ENCODE measurements at places on chromosomes 16 and 17.

DNA sequence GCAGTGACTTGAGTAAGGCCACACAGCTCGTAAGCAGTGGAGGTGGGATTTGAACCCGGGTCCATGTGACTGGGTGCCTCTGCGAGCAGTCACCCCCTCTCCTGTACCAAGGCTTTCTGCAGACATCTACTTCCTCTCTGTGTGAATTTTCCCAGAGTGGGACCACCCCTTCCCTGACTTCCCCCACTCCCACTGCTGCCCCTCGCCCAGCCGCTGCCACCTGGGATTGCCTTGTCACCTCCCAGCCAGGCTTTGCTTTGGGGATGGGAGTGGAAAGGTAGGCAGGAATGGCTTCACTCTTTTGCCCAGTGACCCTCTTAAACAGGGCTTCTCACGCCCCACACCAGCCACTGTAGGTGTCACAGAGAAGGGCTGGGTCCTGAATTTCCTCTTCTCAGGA, 105.2 kb upstream of the SEC14L1 start:
- no peak for DNase-seq

GRCh38 chr16:63752347-63752746, 1369.5 kb downstream of the CDH11 start:
- DNase-seq = no peak

GRCh38 chr16:13148294-13148693, 246.9 kb downstream of the SHISA9 start:
- no peak for DNase-seq

GRCh38 chr17:80539022-80539641, 5.5 kb upstream of the RPTOR start:
- no peak for DNase-seq

- peak; percentile 82 for DNase-seq
These were observed 117.6 kb downstream of the VPS53 start for GRCh38 chr17:596763-597644.

GRCh38 chr17:51435171-51435552, 174.8 kb downstream of the UTP18 start:
- DNase-seq = no peak

- DNase-seq = peak; percentile 28
These were observed 27.4 kb downstream of the BCO1 start for GRCh38 chr16:81265658-81266451.

- DNase-seq = no peak
These were observed 7.9 kb upstream of the FAM83G start for GRCh38 chr17:19012171-19013080.

DNA sequence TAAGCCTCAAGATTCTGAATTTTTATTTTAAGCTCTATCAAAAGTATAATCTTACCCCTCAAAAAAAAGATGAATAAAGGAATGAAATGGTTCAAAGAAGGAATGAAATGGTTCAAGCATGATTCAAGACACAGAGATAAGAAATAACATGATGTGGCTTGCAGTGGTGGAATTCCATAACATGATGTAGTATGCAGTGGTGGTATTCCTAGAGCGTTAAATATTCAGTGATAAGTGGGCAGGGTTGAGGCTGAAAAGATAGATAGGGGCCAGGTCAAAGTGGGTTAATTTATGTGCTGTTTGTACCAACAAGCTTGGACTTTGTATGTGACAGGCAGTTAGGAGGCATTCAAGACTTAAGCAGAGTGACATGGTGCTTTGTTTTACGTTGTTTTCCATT, 29.6 kb downstream of the TNRC6A start:
- no peak for DNase-seq

DNA sequence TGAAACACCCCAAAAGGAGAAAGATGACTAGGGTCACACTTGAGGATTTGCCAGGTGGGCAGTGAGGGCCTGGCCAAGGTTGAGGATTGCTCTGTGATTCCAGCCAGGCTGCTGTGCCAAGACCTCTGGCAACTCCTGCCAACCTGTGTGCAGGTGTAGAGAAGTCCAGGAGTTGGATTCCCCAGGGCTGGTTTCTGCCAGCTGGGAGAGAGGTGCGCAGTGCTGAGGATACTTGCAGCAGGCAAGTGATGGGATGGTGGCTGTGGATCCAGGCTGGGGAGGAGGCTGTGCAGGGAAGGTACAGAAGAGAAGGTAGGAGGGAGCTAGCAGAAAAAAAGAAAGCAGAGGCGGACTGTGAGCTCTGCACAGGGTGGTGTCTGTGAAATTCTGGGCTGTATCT, 6.6 kb downstream of the RIPOR1 start:
- no peak for DNase-seq

DNA sequence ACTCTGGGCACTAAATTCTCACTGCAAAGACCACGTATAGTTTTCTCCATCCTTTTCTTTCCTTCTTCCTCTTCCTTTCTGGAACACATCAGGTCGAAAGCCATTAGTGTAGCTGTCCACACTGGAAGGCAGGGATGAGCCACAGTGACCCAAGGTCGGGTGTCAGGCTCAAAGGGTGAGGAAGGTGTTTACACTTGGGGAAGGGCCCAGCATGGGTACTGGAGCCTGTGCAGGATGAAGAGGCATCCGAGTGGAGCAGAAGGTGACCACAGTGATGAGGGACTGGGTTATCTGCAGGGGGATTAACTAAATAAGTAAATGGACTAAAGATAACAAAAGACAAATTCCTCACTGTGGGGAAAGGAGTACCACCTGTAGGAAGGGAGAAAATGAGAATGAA, 164.0 kb downstream of the SOX9 start:
- DNase-seq = no peak

DNA sequence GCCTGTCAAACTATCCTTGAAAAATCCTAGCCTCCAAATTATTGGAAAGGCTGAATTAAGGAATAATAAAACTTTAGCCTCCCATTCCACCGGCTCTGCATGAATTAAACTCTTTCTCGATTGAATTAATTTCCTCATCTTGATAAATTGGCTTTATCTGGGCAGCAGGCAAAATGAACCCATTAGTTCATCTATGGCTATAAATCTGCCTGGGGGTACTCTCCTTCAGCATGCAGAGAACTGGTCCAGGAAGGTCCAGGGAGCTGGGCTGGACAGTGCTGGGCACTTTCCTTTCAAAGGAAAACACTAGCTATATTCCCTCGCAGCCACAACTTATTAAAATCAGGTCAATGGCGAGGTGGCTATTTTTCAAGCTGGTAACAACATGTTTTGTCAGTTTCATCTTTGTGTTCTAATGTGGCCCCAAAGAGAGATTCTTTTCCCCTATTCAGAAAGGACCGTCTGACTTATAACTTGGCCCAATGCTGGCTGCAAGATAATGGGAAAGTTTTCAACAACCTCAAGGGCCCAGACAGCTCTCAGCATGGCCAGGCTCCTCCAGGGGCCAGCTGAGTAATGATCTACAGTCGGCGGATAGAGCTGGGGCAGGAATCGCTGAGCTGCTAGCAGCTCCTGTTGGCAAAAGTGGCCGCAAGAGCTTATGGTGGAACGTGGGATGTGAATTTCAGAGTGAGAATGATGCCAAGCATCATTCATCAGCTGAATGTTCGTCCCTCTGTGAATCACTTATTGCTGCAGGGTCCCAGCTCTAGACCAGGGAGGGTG, 326.9 kb downstream of the SLC39A11 start:
- no peak for DNase-seq

GRCh38 chr17:14470417-14470816, 169.5 kb downstream of the HS3ST3B1 start:
- DNase-seq = no peak

DNA sequence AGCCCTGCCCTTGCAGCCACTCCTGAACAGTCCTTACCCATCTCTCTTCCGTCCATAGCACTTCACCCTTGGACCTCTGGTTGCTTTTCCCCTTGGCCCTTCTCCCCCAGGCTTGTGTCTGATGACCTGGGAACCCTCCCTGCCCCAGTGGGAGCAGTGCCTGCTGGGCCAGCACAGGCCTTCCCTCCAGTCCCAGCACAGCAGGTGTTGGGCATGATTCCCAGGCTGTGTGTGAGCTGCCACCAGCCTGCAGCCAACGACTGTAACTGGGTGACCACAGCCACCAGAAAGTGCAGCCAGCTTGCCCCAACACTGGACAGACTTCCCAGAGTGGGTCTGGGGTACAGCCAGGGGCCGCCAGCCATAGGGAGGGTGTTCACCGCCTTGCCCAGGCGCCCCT, 30.0 kb downstream of the CRAMP1 start:
- DNase-seq = no peak
